ENCODE measurements at places on chromosomes 2 and 18.

- DNase-seq, result no peak
Measured at GRCh38 chr2:227228061-227228667, 63.7 kb downstream of the COL4A3 start.

DNA sequence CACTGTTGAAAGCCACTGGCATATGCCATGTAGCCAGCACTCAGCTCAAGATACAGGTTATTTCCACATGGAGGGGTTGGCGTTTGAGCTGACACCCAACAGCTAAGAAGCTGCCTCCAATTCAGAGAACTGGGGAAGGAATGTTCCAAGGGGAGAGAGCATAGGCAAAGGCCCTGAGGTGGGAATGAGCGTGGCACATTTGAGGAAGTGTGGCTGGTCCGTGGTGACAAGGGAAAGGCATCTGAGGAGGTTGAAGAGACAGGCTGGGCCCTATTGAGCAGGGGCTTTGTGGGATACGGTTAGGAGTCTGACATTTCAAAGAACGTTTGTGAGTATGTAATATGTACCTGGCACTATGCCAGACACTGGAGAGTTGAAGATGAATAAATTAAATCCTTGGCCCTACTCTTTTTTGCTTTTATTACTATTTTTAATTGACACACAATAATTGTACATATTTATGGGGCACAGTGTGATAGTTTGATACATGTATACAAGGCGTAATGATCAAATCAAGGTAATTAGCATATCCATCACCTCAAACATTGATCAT, 27.6 kb upstream of the TMBIM1 start:
- no peak for DNase-seq

DNA sequence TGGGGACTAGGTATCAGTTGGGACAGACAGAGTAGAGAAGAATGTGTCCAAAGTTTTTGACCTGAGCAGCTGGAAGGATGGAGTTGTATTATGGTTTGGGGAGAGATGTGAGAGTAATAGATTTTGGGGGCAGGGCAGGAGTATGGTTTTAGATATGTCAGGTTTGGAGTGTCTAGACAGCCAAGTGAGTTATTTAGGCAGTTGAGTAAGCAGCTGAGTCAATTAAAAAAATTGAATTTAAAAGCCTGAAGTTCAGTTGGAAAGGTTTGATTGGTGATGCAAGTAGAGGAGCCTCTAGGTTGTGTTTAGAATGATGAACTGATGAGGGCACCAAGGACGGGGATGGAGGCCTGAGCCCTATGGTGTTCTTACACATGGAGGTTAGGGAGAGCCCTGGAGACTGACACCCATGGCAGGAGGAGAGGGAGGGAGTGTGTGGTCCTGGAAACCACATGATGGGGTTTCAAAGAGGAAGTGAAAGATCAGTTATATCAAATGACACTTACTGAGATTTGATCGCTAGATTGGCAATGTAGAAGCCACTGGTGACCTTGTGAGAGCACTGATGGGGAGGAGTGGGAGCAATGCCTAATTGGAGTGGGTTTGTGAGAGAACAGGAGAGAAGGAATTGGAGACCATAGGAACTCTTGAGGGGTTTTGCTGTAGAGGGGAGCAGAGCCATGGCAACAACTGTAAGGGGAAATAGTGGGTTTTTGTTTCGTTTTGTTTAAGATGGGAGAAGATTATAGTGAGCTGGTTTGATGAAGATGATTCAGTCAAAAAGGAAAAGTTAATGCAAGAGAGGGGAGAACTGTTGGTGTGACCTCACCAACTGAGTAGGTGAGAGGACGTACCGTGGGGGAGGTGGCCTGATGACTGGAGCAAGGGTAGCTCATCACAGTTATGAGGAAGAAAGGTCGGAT, 10.3 kb downstream of the ITGA6 start:
- DNase-seq, result no peak

DNA sequence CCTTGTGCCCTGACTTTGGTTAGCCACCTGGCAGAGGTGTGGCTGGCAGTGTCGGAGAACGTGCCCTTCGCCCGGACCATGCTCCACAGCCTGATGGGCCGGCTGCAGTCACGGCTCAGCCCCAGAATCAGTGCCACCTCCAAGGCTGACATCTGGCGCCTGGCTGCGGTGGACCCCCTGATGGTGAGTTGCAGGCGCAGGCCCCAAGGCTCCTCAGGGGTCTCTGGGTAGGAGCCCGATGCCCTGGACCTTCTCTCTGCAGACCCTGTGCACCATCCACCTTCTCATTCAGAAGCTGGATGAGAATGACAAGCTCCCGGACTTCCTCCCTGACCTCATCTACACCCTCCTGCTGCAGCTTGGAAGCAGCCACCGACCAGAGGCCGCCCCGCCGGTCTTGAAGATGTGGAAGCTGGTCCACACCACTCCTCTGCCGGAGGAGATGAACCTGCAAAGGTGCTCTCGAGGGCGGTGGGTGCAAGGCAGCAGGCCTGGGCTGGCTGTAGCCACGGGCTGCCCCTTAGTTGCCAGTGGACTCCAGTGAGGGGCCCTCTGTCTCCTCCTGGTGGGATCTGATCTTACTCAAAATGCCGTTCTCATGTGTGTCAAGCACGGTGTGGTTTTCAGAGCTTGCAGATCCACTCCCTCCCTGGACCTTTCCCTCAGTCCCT, 32.1 kb downstream of the HJURP start:
- no peak for DNase-seq

DNA sequence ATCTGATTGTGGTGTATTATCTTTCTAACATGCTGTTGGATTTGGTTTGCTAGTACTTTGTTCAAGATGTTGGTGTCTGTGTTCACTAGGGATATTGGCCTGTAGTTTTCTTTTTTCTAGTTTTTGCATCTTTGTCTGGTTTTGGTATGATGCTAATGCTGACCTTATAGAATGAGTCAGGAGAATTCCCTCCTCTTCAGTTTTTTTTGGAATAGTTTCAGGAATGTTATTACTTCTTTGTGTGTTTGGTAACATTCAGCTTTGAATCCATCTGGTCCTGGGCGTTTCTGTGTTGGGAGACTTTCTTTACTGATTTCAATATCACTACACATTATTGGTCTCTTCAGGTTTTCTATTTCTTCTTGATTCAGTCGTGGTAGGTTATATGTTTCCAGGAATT, 124.2 kb upstream of the EPB41L5 start:
- no peak for DNase-seq

DNA sequence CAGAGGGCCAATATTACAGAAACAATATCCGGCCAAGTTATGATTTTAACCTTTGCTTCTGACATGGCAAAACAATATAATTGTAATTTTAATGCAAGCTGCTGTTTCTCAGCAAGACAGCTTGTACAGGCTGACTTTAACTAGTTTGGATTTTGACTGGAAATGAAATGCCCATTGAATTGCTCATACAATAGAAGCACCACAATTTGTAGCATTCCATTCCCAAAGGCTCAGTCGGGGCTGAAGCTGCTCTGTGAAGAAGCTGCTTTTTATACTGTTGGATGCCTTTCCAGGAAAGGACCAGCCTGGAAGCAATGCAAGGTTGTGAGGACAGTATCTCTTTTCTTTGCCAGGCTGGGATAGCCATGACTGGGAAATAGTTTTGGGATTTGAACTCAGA, 677.0 kb upstream of the FANCL start:
- DNase-seq, result no peak

All from ascending aorta (tissue), 2 donors.